Urothelium cell line (cell line): ENCODE measurements at places on chromosomes 7 and 10.
A peak's percentile ranks its signal among the peaks of the same experiment; 100 is the strongest.

DNA sequence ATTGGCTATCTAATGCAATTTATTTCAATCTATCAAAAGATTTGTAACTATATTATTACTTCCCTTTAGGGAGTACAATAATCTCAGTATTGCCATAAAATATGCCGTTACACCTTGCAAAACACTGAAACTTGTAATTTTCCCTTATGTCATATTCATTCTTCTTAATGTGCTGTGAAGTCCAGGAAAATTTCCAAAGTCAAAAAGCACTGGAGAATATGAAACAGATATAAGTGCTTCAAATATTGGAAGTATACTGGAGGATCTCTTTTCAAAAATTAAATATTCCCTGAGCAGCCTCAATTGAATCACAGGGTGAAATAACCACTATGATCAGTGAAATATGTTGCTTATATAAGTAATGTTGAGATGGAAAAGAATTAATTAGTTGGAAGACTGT is 356.0 kb downstream of the PPP1R3A start:
- DNase-seq = no peak

- no peak for DNase-seq
Measured at GRCh38 chr10:103806395-103807187, 48.8 kb downstream of the SH3PXD2A start.

GRCh38 chr10:31617757-31618156 is 298.7 kb downstream of the ZEB1 start:
- no peak for DNase-seq

DNA sequence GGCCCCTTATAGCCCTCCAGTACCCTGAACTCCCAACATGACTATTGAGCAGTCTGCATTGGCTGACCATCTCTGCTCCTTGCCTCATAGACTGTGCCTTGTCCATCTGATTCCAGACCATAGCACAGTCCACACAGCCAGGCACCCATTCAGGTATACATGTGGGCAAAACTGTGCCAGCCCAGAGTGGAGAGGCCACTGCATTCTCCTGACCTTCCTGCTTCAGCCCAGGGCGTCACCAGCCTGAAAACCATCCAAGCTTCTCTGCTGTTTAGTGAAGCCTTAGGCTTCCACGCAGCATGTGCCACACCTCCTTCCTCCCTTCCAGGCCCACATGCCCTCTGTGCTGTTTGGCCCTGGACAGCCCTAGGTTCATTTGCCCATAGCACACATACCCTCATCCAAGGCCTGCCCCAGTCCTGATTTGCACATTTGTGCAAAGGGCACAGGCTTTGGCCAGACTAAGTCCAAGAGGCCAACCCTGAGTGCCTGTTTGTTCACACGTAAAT is 10.5 kb downstream of the DDX56 start:
- DNase-seq = no peak

DNA sequence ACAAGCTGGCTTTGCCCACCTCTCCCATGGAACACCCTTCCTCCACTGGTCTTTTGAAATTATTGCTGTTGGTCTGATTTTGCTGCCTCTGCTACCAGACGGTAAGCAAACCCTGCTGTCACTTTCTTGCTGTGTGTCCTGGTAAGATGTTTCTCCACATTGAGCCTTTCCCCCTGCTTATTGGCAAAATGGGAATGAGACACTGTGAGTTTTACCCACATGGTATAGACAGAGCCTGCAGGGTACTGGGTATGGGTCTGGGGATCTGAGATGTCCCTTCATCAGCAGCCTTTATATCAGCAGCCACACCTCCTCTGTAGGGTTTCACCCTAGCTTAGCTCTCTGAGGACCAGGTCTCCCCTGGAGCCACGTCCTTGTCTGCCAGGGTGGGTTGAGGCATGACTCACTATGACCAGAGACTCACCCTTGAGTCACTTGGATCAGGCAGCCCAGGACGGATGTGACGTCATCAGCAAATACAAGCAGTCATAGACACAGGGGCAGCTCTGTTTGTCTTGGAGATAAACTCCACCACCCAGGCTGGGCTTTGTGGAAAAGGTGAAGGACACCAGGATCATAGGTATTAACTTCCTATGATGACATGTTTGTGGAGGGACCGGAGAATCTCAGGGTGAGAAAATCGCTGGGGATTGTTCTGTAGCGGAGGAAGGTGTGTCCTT is 17.9 kb upstream of the BAIAP2L1 start:
- peak; percentile 100 for DNase-seq

DNA sequence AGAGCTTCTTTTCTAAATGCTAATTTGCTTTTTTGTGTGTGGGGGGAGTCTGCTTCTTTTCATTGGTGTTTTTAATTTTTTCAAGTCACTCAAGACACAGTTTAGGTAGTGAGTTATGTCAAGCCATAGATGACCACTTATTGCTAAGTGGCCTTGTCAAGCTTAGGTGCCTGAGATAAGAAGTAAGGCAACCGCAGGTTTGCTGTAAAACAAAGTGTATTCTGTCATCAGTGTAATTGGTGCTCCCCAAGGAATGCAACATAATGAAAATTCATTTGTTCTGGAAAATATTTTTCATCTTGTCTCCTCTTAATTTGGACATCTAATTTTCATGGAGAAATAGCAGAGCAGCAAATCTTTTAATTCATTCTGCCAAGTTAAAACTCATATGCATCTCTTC is 249.6 kb downstream of the EXOC4 start:
- no peak for DNase-seq

DNA sequence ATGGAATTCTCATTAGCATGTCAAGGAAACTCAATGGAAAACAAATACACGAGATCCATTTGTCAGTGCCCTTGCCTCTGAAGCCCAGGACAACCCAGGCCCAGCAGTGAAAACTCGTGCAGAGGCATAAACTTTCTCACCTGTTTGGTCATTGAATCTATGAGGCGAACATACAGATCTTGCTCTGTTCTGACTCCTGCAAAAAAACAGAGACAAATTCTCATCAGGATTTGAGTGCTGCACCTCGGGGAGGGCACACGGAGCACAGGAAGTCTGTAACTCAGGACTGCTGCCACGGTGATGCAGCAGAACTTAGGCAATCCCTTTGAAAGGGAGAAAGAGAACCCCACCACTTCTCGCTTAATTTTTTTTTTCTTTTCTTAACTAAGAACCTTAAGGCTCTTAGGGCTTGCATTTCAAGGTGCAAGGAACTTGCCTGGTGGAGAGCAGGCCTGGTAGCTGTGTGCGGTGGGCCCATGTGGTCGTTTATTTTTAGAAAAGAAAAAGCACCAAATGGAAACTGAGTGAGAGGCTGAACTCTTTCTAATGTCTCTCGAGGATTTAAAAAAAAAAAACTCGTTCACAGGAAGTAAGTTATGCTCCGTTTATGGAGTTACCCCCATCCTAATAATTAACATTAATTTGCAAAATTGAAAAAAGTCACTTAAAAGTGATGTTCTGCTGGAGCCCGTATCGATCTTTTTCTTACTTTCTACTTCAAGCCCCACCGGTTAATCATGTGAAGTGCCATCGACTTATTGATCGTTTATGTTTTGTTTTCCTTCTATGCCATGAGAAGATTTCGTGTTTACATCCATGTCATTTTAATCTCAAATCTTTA is 1.8 kb downstream of the EBF3 start:
- no peak for DNase-seq

GRCh38 chr10:129467359-129468064 is 471 bp downstream of the MGMT start:
- no peak for DNase-seq

DNA sequence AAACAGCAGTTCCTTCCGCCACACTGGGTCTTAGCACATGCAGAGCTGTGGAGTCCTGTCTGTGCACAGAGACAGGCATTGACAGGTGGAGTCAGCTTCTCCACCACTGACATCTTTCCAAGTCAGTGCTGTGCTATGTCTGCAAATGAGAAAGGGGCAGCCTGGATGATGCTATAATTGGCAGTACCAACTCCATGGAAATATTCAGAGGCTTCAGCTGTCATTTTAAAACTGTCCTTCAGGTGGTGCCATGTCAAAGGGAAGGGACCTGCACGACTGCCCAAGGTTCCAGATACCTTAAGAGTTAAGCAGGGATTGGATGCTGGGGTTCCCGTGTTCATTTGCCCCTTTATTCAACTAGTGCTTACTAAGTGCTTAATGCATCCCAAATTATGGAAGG is 258.0 kb upstream of the PRKCQ start:
- peak; percentile 8 for DNase-seq

DNA sequence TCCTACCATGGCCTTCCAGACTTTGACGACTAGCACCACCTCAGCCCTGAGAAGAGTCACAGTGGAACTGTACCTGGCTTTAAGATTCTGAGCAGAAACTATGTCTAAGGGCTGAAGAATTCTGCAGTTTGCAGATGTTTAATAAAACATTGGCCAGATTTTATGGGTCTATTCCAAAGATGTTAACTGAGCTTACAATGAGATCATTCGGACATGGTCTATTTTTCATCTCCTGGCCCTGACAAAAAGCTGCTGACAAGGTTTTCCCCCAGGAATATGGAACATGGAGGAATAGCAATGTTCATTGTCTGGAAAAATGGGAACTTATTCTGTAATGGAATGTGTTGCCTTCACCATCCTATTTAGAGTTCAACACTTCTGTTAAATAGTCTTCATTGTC is 66.4 kb downstream of the PTF1A start:
- no peak for DNase-seq

DNA sequence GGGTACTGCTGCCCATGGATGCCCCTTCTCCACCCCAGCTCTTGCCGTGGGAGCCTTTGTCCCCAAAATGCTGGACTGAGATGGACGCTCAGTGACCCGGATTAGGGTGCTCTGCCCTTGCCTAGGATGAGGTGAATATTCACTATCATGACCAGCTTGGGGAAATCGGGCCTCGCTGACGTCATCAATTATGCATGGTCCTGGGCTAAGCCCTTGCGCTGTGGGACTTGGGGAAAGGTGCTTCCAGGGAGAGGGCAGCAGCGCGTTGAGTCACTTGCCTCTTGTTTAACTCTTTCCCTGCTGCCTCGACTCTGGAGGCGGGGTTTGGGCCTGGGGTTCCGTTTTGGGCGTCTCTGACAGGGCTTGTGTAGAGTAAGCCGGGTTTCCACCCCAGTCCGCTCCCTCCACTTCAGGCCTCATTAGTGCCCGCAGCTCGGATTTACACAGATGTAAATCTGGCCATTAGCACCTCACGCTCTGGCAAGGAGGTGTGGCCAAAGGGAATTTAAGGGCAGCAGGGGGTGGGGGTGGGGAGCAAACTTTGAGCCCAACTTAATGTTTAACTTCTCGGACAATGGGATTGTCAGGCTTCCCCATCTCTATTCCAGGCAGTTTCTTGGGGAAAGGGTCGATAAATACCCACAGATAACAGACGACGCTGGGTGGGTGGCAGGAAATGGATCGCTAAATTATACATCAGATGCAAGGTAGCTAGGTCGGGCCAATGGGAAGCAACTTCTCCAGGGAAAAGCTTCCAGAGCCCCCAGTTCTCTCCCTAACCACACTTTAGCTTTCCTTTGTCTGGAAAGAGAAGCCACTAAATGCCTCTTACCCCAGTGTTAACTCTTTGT is 51.3 kb upstream of the TCF7L2 start:
- DNase-seq = peak; percentile 46

- no peak for DNase-seq
Measured at GRCh38 chr7:28858206-28858605, 99.9 kb downstream of the TRIL start.

GRCh38 chr10:109277456-109277855 is 645.9 kb downstream of the XPNPEP1 start:
- no peak for DNase-seq

DNA sequence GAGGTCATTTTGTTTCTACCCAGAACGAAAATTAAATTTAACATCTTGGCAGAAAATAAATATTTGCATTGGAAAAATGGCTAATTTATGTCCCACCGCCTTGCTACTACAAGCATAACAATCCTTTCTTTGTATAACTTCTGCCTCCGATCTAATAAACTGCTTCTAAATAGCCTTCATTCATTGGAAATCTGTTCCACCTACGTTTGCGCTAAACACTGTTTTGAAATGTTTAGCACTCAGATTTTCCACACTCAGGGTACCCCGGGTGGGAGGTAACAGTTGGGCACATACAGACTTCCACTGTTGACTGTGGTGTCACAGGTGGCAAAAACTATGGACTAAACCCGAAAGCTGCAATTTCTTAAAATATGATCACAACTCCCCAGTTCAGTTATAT is 96.4 kb downstream of the FGFR2 start:
- DNase-seq = no peak

- no peak for DNase-seq
Measured at GRCh38 chr10:112990271-112990670, 40.2 kb downstream of the TCF7L2 start.

DNA sequence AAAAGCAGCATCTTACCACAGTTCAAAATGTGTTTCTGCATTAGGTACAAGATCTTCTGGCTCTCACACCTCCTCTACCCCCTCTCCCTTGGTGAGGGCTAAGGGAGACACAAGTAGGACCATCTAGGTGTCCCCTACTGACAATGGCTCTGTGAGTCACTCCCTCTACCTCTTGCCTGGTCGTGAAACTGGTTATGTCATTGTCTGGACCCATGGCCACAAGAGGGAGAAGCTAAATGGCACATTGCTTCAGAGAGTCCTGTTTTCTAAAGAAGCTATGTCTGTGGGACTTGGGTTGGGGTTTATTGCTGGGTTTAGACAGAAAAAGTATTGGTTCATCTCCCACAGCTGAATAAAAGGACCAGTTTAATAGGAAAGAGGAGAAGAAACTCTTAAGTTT is 4.0 kb upstream of the PLXNA4 start:
- peak; percentile 14 for DNase-seq

- no peak for DNase-seq
Measured at GRCh38 chr7:5491251-5492019, 67.8 kb upstream of the TNRC18 start.

DNA sequence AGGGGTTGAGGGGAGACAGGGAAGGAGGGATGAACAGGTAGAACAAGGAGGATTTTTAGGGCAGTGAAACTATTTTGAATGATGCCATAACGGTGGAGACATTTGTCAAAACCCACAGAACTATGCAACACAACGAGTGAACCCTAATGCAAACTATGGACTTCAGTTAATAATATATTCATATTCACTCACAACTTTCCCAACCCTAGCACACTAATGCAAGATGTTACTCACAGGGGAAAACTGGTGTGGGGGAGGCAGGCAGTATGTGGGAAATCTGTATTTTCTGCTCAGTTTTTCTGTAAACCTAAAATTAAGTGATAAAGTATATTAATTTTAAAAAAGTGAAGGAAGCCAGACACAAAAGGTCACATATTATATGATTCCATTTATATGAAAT is 17.3 kb downstream of the GNA12 start:
- DNase-seq = no peak

DNA sequence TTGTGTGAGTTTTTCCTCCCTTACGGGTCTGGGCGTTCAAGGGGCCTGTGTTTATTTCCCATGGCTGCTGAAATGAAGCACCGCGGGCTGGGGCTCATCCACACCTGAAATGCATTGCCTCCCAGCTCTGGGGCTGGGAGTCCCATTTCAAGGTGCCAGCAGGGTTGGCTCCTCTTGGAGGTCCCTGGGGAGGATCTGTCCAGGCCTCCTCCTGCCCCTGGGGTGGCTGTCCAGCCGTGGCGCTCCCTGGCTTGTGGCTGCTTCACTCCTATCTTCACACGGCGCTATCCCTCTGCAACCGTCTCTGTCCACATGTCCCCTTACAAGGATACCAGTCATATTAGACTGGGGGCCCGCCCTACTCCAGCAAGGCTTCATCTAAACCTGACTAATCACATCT is 41.1 kb upstream of the CNPY1 start:
- no peak for DNase-seq
